GF-D8 (cell line): ENCODE measurements at places on chromosomes 2 and 18.

DNA sequence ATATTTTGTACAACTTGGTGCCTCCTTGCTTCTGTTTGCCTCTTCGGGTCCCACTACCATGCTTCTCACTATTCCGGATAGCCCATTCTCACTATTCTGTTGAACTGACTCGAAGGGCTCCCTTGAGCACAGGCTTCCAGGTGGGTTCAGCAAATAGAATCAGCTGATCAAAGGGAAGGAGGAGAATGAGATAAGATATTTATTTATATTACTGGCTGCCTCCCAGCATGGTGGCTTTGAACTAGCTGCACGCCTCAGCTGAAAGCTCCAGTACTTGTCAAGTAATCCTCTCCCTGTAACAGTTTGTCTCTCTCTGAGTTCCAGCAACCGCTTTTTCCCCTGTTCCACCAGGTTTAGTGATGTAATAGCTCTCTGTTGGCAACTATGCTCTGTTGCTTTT lies 187.8 kb upstream of the HNRNPA3 start:
- no peak for DNase-seq

DNA sequence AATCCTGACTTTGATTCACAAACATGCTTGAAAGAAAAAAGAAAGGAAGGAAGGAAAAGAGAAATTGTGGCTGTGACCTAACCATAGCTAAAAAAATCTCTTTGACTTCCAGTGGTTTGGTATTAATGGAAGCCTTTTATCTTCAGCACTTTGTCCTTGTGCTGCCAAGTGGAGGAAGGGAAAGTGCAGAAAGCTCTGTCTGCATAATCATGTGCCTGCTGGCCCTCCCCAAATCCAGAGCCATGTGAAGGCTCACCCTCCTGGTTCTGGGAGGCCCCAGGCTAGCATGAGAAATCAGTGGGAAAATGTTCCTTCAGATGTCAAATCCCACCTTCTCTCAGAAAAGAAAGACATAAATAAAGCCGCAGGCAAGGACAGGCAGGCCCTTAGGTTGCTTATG lies 48.3 kb upstream of the BMPR2 start:
- DNase-seq, result no peak

DNA sequence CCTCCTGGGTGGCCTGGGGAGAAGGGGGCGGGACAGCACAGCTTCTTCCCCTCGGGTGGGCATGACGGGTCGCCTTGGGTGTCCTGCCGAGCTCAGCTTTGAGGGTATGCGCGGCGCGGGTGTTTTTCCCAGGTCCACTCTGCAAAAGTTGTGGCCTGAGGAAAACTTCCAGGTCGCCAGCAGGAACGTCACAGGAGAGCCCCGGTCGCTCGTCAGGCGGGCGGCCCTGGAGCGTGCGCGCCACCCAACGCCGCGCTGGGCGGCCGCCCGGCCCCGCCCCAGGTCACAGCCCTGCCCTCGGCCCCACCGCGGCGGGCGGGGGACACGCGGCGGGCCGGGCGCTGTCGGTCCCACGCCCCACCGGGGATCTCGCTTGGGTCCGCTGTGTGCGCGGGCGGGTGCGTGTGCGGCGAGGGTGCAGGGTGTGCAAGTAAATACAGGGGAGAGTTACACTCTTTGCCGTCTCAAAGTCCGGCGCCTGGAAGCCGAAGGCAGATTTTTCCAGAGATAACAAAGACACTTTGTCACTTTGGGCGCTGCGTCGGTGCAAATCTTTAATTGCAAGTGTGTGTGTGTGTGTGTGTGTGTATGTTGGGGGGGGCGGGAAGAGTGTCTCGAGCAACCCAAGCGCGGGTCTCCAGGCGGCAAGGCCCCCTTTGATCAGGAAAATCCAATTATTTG lies 616 bp upstream of the SP5 start:
- DNase-seq, result no peak

- DNase-seq, result no peak
These were observed 1570.9 kb upstream of the SLC39A10 start for GRCh38 chr2:194086129-194086528.

DNA sequence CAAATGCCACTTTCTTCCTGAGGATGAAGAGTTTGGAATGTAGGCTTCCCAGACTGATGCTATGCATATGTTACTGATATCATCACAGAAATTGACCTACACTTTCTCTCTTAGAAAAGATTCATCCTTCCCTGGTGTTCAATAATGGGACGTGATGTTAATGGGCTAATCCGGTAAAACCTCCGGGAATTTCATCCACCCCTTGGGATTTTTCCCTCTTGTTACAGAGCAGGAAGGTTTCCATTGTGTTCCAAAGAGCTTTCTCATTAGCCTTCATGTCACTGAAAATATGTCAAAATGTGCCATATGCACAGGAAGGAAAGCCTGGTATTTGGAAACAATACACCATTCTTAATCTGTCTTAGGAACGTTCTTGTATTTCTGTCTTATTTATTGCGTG lies 20.7 kb downstream of the ALPK2 start:
- DNase-seq, result no peak

DNA sequence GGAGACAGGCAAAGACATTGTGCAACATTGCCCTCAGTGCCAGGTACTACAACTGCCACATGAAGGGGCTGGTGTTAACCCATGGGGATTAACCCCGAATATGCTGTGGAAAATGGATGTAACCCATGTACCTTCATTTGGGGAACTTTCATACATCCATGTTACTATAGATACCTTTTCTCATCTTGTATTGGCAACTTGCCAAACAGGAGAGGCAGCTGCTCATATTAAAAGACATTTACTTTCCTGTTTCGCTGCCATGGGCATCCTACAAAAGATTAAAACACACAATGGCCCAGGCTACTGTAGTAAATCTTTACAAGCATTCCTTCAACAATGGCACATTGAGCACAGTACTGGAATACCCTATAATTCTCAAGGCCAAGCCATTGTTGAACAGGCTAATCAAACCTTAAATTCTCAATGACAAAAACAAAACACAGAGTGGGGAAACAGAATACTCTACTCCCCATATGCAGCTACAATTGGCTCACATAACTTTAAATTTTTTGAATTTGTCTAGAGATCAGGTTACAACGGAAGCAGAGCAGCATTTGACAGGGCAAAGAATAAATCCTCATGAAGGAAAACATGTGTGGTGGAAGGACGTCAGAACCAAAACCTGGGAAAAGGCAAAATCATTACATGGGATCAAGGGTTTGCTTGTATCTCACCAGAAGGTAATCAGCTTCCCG lies 1723.5 kb upstream of the LRRTM1 start:
- DNase-seq, result no peak

DNA sequence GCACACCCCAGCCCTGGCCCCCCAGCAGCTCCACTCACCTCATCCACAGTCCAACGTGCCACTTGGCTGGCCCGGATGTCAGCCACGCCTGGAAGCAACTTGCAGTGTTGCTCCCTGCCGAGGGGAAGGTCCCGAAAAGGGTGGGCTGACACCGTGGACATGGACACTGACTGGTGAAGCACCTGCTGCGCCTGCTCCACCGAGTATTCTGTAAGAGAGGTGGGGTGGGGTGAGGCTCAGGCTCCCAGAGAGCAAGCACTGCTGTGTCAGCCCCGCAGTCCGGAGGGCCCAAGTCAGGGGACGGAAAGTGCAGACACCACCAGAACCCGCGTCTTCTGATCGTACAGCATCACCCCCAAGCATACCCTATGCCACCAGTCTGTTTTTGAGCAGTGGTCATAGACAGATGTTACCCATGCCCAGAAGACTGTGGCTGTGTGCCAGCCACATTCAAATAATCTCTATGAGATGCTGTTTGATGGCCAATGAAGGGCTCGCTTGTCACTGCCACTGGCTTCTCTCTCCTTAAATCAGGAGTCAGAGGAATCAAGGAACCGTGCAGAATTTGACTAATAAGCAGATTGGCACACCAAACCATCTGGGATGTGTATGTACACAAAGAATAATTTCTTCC lies 74.2 kb upstream of the TMEM200C start:
- no peak for DNase-seq

DNA sequence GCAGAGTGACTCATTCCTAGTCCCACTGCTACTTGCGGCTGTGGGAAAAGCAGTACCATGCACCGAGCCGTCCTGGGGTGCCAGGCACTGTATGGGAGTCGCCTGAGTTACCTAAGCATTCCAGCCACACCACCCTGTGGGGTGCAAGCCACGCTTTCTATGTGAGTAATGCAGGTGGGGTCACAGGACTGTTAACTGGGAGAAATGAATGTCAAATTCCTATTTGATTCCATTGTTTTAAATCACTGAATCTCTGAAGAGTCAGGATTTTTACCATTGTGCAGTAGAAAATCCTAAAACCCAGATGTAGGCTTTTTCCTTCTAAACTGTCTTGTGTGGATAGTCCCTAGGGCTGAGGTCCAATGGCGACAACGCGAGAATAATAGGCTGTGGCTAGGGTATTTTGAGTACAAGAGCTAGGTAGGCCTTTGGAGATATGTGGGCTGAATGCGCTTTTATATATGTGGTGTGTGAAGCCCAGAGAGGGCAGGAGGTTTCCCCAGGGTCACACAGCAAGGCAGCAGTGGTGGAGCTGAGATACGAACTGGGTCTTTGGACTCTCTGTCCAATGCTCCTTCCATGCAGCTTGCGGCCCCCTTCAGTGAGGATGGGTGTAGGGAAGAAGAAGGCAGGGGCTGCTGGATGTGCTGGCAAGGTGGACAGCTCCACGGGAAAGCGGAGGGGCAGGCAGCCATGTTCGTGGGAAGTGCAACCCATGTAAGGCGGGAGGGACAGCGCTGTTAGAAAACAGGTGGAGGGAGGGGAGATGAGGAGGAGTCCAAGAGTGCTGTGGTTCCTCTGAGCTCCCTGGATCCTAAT lies 83.2 kb downstream of the DDX1 start:
- DNase-seq, result no peak

GRCh38 chr2:240960309-240960970 lies 38.0 kb upstream of the SNED1 start:
- DNase-seq, result peak; percentile 28

DNA sequence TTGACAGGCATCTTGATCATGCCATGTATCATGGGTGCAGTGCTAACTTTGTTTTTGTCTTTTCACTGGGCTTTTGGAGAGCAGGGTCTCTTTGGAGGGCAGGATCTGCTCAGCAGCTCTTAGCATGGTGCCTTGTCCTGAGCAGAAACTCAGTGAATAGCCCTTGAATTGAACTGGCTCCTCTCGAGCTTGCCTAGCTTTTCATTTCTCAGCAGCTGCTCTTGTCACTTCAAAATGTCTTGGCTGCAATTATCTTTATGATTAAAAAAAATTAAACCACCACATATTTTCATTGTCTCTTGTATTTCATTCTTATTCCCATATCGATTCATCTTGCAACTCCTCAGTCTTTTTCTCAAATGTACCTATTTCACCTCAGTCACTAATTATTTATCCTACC lies 50.5 kb downstream of the CCDC85A start:
- DNase-seq, result no peak

DNA sequence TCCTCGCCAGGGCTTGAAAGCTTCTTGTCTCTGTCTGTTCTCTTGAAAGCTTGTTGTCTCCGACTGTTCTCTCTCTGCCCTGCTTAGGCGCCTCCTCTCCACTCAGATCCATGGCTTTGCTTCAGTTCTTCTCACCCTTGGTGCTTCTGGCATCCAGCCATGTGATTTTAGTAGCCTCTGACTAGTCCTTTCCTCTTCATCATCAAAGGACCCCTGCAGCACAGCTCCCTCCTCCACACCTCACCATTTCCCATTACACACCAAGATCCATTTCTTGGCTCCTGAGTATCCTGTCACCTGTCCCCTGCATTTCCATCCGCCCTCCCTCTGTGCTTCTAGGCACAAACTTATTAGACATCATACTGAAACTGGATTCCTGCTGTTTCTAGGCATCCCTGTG lies 59.4 kb downstream of the ZNF236 start:
- DNase-seq, result no peak

- DNase-seq, result no peak
These were observed 96.5 kb downstream of the EHBP1 start for GRCh38 chr2:62801814-62802523.

- DNase-seq, result no peak
These were observed 36.8 kb downstream of the HRH4 start for GRCh38 chr18:24497031-24497754.

GRCh38 chr2:190887089-190887488 lies 6.5 kb downstream of the GLS start:
- DNase-seq, result no peak

DNA sequence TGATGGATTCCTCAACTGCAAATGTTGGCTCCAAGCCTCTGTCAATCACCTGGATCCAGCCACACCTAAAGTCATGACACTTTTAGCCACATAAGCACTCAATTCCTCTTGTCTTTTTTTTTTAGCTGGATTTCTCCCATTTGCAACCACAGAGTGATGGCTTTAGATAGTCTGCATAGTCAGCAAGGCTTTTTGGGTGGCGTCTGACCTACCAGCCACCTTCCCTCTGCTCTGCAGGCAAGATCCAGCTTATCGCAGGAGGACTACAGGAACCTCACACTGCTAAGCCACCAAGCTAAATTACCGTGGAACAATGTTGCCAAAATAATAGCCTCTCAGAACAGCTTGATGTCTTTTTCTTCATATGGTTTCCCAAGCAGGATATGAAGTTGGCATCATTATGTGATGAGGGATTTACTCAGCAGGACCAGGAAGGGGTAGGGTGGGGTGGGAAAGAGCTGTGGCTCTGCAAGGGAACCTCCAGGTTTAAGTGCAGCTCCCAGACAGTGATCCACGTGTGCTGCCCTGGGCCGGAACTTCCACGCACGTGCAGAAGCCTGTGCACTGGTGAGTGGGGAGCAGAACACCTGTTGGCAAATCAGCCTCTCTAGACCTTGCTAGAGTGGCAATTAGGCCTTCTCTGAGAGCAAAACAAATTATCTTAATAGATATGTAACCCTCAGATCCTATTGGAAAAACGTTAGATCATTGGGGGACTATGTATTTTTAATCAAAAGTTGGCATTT lies 170.6 kb upstream of the NCK2 start:
- DNase-seq, result no peak

GRCh38 chr18:23995180-23995579 lies 19.4 kb upstream of the TTC39C start:
- DNase-seq, result no peak

GRCh38 chr2:171482308-171482707 lies 40.0 kb upstream of the CYBRD1 start:
- DNase-seq, result no peak

GRCh38 chr2:5464657-5465056 lies 227.5 kb upstream of the SOX11 start:
- no peak for DNase-seq

DNA sequence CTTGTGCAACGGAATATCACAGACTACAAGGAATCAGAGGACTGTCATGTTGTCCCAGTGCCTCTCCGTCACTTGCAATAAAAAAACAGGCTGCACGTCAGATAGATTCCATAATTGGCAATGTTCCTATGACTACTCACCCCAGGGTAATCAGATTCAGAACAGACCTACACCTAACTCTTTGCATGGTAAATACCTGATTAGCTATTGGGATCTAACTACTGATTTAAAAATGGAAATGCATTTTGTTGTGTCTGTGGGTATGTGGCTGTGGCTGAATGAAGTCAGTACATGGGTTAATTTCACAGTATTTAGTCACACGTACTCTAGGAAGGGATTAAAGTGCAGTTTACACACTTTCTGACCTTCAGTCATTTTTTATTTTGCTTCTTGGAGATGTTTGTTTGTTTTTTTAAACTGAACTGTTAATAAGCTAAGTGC lies 91.7 kb downstream of the SCN3A start:
- DNase-seq, result no peak

GRCh38 chr18:54769526-54770464 lies 58.5 kb upstream of the RAB27B start:
- no peak for DNase-seq
